ENCODE measurements at places on chromosomes 16 and 17. TPM values are rescaled to one million over a fixed set of nuclear protein-coding genes. Genes with fewer than 3 reads are reported as not detected.

GRCh38 chr16:15961060-15961511 lies 11.7 kb downstream of the ABCC1 start:
- DNase-seq, result no peak

The NRN1L gene
- 0.13 TPM for total RNA-seq

GRCh38 chr17:2194889-2195335 lies 108.7 kb downstream of the SMG6 start:
- no peak for DNase-seq

DNA sequence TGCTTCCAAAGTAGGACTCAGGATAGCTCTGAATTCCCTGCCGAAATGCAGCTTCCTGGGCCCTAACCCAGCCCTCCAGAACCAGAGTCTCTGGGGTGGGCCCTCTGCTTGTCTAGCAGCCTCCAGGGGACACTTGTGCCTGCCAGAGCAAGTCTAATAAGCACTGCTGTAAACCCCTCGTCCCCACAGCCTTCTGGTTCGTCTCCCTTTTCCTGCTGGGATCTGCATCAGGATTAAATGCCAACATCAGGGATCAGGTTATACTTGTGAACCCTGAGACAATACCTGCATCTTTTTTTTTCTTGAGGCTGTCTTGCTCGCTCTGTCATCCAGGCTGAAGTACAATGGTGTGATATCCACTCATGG lies 282.0 kb downstream of the SEC14L1 start:
- no peak for DNase-seq

DNA sequence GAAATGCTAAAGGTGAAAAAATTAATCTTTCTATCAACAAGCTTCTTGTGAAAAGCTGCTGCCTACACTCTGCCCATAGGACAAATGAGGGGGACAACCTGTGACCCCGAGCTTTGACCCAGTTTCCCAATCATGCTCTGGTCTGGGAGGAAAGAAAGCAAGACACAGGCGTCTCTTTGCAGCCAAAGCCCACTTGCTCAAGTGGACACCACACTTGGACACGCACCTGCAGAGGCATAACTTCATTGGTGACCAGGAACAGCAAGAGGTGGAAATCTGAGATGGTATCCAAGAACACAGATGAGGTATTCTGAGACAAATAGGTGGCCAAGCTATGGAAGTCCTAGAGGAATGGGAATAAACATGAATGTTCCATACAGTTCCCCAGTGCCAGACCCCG lies 15.0 kb upstream of the FAAP100 start:
- DNase-seq, result no peak

GRCh38 chr17:39926588-39927100 lies 757 bp downstream of the ORMDL3 start:
- no peak for DNase-seq

- DNase-seq, result no peak
Measured at GRCh38 chr16:49469930-49470451, 96.4 kb downstream of the C16orf78 start.

- no peak for DNase-seq
Measured at GRCh38 chr17:47064684-47065083, 85.6 kb upstream of the RPRML start.

DNA sequence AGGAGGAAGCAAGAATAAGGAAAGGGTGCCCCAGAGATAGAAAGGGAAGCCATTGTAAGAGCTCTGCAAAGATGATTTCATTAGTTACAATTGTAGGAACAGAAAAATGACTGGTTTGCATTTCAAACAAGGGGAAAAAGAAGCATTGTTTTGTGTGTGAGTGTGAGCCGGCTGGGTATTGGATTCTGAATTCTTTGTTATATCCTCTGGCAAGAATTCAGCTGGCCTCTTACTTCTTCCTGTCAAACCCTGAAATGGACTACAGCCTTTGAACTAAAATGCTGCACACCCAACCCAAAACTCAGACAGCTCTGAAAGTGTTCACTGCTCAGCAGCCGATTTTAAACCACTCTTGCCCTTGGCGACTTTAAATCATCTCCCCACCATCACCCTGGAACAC lies 461.3 kb downstream of the PMP22 start:
- DNase-seq, result no peak

DNA sequence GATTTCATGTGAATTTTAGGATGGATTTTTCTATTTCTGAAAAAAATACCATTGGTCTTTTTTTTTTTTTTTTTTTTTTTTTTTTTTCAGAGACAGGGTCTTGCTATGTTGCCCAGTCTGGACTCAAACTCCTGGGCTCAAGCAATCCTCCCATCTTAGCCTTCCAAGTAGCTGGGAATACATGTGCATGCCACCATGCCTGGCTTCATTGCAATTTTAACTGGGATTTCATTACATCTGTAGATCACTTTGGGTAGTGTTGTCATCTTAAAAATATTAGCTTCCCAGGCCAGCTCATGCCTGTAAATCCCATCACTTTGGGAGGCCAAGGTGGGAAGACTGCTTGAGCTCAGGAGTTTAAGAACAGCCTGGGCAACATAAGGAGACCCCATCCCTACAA lies 54.8 kb downstream of the TOM1L2 start:
- no peak for DNase-seq

- no peak for DNase-seq
Measured at GRCh38 chr17:43966276-43966675, 12.5 kb upstream of the PYY start.

The KRTAP3-2 gene
- total RNA-seq, result not detected

DNA sequence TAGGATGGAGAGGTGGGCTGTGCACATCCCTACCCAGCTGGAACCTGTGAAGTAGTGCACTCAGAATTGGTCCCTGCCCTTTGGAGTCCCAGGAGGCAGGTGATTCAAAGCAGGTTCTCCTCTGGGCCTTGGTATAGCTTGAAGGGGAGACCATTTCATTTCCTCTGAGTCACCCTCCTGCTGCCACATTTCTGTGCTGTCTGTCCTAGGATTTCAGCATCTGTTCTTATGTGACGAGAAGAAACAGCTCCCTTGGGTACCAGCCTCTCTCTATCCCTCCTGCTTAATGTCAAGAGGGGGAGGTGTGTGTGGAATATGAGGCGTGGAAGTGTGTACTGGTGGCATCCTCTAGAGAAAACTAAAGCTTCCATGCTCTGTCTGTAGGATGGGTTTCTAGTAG lies 5.0 kb upstream of the NFE2L1 start:
- DNase-seq, result no peak

DNA sequence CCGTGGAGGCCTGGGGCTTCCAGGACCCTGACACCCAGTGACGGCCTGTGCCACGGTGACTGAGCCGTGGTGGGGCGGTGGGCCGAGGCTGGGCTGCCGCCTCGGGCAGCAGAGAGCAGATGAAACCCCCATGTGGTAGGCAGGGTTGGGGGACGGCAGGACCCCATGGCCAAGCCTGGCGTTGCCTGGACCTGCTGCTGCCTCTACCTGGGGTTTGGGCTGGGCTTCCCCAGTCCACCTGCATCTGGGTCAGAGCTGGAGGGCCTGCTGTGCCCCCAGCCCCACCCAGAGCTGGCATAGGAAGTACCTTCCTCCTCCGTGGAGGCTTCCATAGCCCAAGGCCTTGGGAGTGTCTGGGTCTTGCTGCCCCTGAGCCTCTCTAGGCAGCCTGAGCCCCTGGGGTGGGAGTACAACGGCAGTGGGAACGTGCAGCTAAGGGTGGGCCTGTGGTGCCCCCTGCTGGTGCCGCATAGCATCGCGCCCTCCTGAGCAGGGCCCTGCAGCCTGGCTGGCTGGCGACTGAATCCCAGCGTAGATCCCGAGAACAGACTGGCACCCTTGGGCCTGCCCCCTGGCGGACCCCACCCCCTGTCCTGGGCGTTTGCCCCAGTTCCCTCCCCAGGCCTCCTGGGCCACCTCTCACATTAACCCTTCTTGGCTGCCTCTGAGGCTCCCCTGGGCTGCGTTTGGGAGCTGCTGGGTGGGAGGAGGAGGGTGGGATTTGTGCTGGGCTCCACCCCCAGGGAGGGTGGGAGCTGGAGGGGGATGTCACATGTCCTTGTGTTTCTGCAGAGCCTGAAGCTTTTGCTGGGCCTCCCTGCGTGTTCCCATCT lies 12.6 kb upstream of the ATP6V0C start:
- peak; percentile 55 for DNase-seq

The ST6GALNAC2 gene
- 0.25 TPM for total RNA-seq

The DNAH9 gene
- not detected for total RNA-seq

DNA sequence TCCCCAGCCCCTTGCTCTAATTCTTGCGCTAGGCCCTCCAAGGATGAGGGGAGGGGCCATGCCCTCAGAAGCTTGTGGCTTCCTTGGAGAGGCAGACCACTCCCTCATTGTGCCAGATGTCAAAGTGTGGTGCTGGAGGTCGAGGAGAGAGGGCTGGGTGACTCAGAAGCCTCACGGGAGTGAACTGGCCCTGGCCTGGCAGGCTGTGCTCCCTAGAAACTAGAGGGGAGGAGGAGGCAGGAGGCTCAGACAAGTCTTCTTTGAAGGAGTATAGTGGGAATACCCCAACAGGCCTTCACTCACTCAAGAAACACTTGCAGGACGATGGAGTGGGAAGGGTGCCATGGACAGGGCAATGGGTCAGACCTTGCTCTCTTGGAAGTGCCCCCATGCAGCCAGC lies 18.5 kb downstream of the ANKRD40 start:
- no peak for DNase-seq
